Thyroid gland (tissue), 4 donors: ENCODE measurements at places on chromosomes 1 and 21.

DNA sequence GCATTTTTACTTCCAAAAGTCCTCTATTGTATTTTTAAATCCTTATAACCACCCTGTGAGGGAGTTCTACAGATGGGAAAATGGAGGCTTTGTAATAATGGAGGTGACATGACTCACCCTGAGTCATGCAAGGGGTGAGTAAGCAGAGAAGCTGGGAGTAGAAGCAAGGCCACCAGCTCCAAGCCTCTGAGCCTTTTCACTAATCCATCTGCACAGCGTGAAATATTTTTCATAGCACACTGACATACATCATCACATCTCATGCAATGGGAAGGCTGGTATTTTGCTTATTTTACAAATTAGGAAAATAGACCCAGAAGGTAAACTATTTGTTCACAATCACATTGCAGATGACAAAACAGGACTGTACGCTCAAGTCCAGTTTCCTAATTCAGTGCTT is 96.9 kb downstream of the KCNH1 start:
- no peak for DNase-seq

DNA sequence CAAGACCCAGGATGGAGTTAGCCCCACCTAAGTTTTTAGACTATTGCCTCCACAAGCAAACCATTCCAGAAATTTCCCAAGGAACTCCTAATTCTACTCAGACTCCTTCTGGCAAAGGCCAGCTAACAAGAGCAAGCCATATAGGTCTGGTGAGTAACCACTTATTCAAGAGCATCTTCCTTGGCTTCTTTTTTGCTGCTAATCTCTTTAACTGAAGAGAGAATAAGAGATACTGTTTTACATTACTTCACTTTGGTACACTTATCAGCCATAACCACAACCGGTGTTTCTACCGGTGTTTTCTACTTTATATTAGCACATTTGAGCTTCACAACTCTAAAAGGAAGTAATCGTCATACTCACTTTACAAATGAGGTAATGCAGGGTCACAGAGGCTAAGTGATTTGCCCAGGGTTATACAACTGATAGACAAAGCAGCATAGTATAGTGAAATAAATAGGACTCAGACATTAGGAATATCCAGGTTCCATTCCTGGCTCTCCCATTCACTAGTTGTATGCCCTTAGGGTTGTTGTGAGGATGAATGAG is 1.7 kb upstream of the EPS15 start:
- no peak for DNase-seq

GRCh38 chr1:41469706-41470105 is 14.8 kb downstream of the EDN2 start:
- DNase-seq: no peak

- DNase-seq: no peak
Measured at GRCh38 chr1:8902765-8903164, 24.3 kb upstream of the ENO1 start.
